ENCODE measurements at places on chromosomes 2 and 18. TPM values are rescaled to one million over a fixed set of nuclear protein-coding genes. Genes with fewer than 3 reads are reported as not detected.

FAM136A gene
- 48.4 TPM for total RNA-seq

TRABD2A gene
- 88.1 TPM for total RNA-seq

DNA sequence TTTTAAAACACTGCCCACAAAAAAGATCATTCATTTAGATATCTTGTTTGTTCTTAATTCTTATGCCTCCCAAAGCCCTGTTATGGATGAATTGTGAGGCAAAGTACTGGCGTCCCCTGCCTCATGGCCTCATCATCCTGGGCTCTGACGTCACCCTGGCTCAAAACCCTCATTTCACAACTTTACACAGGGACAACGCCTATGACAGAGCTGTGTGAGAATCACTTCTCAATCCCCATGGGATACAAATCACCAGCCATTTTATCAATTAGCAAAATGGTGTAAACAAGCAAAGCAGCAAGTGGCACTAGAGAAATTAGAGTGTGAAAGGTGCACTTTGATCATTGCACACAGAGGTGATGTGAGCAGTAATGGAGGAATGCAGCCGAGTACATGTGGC, 16.6 kb downstream of the FHOD3 start:
- no peak for DNase-seq

GRCh38 chr2:18611184-18611583, 21.8 kb upstream of the NT5C1B start:
- DNase-seq, result no peak

Measured in colonic mucosa (tissue), 4 donors.